ENCODE measurements at places on chromosomes 5 and 9.

GRCh38 chr9:88772575-88772974 lies 218.7 kb upstream of the S1PR3 start:
- no peak for DNase-seq

GRCh38 chr5:79536193-79536906 lies 22.4 kb upstream of the HOMER1 start:
- DNase-seq = no peak

- no peak for DNase-seq
Observed at GRCh38 chr5:122120493-122120892, 8.9 kb upstream of the ZNF474 start.

- DNase-seq = peak; percentile 75
Observed at GRCh38 chr5:157917899-157918809, 59.2 kb upstream of the CLINT1 start.

DNA sequence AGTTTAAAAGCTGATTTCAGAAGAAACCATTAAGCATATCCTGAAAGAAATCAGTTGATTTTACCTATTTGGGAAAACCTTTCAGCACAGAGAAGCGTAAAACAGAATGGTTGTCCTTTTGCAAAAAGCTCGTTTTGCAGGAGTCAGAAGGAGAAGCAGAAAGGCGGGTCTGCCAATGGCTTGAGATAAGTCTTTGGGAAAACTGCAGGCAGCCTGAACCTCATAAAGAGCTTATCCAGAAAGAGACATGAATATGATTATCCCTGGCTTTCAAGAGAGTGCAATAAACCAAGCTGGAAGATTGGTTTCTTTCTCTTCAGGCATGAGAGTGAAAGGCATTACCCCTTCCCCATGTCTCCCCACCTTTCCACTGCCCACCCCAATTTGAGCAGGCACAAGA lies 353.3 kb downstream of the ARHGEF28 start:
- no peak for DNase-seq

- no peak for DNase-seq
Observed at GRCh38 chr9:23779220-23779619, 46.8 kb downstream of the ELAVL2 start.

DNA sequence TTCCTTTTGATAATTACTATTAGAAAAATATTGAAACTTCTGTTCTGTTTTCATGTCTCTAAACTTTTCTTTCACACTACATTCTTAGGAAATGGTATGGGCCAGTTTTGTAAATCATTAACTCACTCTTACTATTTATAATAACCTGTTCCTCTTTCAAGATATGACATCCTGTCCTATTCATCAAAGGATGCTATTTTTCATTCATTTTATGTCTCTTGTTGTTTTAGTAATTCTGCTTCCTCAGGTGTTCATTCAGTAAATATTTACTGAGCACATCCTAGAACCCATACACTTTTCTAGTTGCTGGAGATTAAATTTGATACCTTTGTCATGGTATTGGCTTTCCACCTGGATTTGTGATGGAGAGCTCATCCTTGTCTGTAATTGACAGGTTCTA lies 58.0 kb downstream of the GDA start:
- no peak for DNase-seq

DNA sequence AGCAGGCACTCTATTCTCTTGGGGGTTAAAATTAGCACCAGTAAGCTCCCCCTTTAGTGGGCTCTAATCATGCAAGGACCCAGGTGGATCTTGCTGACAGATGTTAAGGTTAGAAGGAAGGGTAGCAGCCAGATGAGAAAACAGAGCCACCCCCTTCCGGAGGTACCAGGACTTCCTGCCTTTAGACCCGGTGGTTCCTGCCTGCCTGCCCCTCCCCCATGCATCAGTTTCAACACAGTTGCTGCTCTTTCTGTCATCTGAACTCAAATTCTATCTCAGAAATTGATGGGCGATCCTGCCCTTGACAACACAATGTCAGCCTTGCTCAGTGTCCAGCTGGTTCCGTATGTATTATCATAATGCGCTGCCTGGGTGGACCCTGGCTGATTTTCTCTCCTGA lies 287.3 kb downstream of the EBF1 start:
- no peak for DNase-seq

- no peak for DNase-seq
Observed at GRCh38 chr9:87512311-87512710, 14.6 kb downstream of the DAPK1 start.

- DNase-seq = peak; percentile 75
Observed at GRCh38 chr9:122580360-122580759, 2.8 kb downstream of the OR1L8 start.

GRCh38 chr5:155027993-155028629 lies 14.6 kb downstream of the KIF4B start:
- no peak for DNase-seq

DNA sequence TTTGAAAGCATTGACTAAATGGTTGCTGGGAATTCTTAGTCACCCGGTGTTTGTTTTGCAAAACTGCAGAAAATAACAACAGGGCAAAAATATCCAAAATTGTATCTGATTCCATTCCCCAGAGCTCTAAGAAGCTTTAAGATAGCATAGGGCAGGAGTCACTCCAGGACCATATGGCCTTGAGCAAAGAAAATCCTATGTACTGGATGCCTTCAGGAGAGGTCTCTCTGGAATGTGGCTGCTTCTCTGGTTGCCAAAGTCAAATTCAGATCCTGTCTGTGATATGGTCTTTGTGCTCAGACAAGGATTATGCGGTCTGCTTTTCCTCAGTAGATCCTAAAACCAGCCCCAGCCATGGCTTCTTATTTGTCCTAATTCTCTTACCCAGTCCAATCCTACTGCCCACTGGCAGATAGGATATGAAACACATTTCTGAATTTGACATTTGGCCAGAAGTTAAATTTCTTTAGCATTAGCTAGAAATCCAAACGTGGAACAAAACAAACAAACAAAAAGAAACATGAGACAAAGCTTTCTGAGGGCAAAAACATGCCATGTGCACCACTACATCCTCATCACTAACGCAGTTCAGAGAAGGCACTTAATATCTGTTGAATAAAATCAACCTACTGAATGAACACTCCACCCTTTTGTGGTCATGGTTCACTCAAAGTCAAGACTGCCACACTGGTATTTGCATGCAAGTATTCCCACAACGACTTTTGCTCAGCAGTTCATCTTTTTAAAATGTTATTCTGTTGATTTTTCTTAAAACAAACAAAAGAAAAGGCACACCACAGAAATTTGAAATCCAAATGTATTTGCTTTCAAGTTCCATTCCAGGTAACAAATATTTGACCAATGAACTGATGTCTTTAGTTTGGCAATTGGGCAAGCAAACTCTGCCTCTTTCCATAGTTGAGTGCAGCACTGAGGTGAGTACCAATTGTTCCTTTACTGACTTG lies 165.7 kb downstream of the TRPM6 start:
- no peak for DNase-seq

Measured in AG08395 (cell line).